Astrocyte of the spinal cord (primary cell): ENCODE measurements at places on chromosomes 4 and X.

- DNase-seq, result peak; percentile 24
These were observed 4.0 kb downstream of the POU3F4 start for GRCh38 chrX:83512111-83512510.

GRCh38 chr4:100372432-100372831 lies 145.4 kb downstream of the EMCN start:
- no peak for DNase-seq

GRCh38 chr4:6892190-6892908 lies 17.3 kb upstream of the TBC1D14 start:
- DNase-seq, result peak; percentile 74

- peak; percentile 71 for DNase-seq
These were observed 317.2 kb downstream of the TENM3 start for GRCh38 chr4:182560358-182560757.

DNA sequence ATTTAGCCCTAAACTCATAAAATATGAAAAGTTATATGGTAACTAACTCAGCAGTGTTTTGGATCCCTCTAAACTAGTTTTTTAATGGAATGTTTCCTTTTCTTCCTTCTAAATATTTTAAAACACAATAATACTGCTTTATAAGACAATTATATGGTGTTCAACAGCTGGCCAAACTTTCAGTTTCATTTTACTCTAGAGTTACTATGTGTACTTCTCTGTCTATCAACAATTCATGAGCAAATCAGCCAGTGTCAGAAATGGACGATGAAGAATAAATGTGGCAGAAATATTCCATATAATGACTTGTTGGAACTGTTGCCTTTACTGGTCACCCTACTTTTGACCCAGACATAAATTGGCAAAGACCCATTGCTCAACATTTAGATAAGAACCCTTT lies 64.8 kb upstream of the CXXC4 start:
- no peak for DNase-seq

DNA sequence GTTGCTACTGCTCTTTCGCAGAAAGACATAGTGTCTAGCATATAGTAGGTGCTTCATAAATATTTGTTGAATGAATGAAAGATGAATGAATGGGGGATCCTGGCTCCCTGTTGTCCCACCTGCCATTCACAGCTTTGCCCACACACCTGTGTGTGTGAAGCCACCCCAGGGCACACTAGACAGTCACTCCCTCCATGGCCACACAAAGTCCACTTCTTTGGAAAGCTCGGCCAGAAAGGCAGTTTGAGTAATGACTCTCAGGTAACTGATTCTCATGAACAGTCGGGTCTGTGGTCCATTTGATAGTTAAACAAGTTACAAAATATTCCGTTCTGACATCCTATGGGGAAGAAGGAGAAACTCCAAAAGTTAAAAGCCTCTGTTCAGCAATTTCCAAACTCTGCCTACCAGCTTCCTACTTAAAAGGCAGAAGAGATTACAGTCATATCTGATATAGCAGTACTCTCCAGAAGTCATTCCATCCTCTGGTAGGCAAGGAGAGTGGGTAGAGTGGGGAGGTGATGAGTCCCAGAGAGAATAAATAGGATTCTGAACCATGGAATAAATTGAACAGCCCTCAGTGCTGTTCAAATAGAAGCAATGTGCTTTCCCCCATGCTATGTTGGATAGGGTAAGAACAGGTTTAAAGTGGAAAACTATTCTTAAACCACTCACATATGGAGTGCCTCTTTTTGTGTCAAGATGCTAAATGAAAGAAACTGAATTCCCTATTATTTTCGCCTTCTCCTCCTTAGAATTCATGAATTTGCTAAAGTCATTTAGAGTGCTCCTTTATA lies 204.9 kb upstream of the GALNT7 start:
- no peak for DNase-seq
